IPS-NIHi11 (cell line): ENCODE measurements at places on chromosomes 11 and 22.

GRCh38 chr22:26977741-26978376, 320.5 kb downstream of the MIAT start:
- peak; percentile 61 for DNase-seq

GRCh38 chr11:83895516-83895915, 609.3 kb upstream of the CCDC90B start:
- peak; percentile 14 for DNase-seq

DNA sequence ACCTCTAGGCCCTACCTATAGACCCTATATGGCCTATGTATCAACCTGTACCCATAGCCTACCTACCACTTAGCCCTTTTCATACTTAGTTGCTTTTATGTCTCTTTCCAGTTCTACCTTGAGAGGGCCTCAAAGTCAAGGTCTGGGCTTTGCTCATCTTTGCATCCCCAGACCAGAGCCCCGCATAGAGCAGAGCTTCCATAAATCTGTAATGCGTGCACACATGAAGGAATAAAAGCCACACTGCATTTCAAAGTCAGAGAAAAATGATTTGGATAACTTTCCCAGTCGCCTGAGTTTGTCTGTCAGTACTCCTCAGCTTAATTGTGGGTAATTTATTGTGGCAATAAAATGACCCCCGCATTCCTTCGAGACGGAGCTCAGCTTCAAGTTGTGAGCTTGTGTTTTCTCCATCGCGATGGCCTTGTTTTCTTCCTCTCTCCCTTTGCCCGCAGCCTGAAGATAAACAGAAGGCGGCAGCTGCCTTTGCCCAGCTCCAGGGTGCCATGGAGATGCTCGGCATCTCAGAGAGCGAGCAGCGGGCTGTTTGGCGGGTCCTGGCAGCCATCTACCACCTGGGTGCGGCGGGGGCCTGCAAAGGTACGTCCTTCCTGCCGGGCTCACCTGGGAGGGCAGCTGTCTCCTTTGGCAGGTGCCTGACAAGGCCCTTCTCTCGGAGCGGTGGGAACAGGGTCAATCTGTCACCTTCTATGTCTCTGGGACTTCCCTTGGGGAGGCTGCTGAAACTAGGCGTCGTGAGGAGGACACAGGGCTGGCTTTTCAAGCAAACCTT, 55.7 kb downstream of the MYO18B start:
- DNase-seq: no peak

- no peak for DNase-seq
These were observed 11.9 kb downstream of the GLB1L2 start for GRCh38 chr11:134343646-134344045.

DNA sequence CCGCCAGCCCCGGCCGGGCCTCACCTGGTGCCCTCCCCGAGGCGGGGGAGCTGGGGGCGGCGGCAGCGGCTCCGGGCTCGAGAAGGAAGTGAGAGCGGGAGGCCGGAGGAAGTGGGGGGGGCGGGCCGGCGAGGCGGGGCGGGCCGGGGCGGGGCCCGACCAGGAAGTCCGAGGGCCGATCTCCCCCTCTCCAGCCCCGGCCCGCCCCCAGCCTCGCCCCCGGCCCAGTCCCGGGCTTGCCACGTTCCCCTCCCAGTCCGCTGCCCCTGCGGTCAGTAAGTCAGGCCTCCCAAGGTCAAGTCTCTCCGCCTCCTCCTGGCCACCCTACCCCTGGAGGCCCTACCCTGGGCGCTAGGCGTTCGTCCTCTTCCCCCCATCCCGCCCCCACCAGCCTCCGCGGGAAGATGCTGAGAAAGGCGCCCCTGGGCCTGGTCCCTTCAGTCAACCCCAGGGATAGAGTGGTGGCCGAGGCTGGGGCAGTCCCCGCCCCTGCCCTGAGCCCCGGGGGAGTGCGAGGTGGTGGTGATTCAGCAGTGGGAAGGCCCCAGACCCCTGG, at the start of gene RHOG:
RHOG (minus strand) TSS at position 90 of the 556 bp plus-strand sequence. CDS start 12,821 bp downstream, outside the sequence.
- peak; percentile 92 for DNase-seq

DNA sequence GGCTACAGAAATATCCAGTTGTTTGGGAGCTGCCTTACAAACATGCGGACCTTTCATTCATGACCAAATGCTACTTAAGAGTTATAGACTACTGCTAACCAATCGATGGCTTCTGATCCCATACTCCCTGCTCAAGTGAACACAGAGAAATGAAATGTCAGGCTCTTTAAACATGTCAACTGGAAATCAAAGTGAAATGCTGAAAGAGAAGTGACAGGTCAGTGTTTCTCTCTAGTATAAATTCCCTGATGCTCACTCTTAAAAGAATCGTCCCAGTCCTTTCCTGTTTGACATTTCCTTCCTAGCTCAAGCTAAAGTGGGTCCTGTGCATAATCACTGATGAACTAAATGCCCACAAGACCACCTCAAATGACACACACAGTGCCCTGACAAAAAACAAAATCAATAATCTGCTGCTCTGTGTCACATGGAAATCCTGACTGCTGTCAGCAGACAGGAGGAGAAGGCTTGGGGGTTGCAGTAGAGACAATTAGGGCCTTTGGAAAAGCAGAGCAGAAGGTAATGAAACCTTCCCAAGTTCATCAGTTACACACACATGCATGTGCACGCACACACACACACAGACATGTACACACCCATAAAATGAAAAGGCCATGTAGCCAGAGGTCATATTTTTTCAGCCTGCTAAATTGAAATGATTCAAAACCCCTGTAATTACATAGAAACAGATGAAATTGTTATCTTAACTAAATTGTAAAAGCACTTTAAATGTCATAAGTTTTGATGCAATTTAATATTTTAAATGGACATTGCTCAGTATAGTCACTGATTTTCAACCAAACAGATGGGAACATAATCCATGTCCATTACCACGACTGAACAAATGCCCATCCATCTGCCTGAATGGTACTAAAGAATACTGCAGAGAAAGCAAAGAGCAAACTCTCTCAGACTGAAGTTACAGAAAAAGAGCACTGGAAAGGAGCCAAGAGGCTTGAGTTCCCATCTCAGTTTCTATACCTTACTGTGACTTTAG, 330.7 kb downstream of the TTC28 start:
- no peak for DNase-seq

GRCh38 chr11:134063124-134063495, 5.8 kb upstream of the JAM3 start:
- DNase-seq: no peak

GRCh38 chr11:3189886-3190583, 24.9 kb upstream of the OSBPL5 start:
- no peak for DNase-seq

GRCh38 chr11:65917434-65918210, 1.2 kb downstream of the C11orf68 start:
- no peak for DNase-seq

DNA sequence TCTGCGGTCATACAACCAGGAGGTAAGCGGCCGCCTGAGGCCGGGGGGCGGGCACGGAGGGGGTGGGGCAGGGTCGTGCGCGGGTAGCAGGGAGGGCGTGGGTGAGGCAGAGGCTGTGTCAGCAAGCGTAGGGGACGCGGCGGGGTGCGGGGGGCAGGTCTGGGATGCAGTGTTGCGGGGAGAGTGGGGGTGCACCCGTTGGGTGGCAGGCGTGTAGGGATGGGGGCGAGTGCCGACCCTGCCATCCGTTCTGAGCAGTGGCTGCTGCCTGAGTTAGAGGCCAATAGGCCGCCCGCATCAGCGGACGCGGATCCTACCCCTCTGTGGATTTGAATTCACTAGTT, 1.4 kb downstream of the RIC8A start:
- DNase-seq: no peak

- no peak for DNase-seq
These were observed 57.4 kb upstream of the IGLL5 start for GRCh38 chr22:22830193-22830592.

DNA sequence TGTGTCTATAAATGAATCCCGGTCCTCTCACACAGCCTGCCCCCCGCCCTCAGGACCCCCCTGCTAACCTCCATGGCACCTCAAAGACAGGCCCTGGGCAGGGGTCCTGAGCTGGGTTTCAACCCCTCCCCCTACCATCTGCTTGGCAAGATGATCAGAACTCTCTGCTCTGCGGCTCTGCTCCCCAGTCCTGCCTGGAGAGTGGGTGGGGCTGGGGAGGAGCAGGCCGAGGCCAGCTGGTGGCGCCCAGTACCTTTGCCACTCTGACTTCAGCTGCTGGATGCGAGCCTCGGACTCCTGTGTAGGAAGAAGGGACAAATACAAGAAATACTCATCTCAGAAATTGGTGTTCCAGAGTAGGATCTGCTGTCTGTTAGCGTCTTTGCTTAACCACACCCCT, 15.0 kb downstream of the SUN2 start:
- DNase-seq: no peak

DNA sequence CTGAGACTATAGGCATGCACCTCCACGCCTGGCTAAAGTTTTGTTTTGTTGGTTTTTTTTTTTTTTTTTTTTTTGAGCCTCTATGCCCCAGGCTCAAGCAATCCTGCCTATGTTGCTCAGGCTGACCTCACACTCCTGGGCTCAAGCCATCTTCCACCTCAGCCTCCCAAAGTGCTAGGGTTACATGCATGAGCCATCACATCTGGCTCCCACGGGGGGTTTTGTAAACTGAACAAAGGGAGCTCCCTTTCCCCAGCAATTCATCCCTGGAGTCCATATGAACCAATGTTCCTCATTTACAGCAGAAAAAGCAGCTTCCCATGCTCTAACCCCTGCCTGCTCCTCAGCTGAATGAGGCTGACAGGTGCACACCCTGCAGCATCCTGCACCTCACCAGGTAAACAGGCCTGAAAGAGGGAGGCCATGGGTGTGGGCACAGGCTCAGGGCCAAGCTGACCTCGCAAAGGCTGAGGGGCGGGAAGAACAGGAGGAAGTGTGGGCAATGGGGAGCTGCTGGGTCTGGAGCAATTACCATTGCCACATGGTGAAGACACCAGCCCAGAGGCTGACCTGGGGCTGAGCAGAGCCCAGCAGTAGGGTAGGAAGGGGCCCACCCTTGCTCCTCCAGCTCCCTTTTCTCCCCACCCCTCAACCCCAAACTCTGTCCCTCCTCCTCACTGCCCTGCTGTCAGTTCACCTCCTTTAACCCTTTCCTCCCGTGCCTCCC, 58.2 kb downstream of the RBX1 start:
- no peak for DNase-seq

GRCh38 chr11:74849525-74850391, 99.1 kb downstream of the XRRA1 start:
- DNase-seq: peak; percentile 75

DNA sequence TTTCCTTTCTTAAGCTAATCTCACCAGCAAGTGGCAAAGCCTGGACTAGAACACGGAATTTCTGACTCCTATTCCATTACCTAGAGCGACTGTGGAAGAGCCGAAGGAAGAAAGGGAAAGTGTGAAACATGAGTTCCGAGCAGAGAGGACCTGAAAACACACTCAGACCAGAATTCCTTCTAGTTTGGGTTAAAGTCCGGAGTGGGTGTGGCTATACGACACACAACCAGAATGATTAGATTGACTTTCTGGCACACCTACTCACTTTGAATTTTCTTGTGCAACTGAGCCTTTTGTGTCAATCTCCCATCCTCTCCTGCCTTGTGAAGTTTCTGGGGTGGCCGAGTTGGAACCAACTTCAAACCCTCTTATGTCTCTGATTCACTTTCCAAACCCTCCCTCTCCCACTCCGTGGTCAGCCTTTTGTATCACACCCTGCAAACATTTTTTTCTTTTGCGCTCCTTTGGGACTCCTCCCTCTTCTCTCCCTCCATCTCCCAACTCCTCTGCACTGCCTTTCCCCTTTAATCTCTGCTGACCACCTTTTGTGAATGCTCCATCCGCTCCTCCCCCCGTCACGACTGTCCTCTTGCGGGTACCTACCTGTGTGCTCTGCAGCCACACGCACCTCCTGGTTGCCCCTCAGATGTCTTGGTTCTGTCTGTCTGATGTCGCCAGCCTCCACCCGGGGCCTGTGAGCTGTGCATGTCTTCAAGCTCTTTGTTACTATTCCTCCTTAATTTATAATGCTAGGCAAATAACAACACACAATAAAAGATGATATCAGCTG, 86.3 kb upstream of the BLID start:
- no peak for DNase-seq

GRCh38 chr11:101944923-101945322, 28.6 kb upstream of the ANGPTL5 start:
- DNase-seq: no peak

GRCh38 chr11:47233989-47234668, 14.5 kb downstream of the ACP2 start:
- peak; percentile 29 for DNase-seq

- no peak for DNase-seq
These were observed 159.1 kb upstream of the NECTIN1 start for GRCh38 chr11:119888119-119888518.
